ENCODE measurements at places on chromosomes 2 and 18. TPM values are rescaled to one million over a fixed set of nuclear protein-coding genes. Genes with fewer than 3 reads are reported as not detected.
A peak's percentile ranks its signal among the peaks of the same experiment; 100 is the strongest.

- no peak for DNase-seq
Measured at GRCh38 chr2:3751806-3752205, 48.4 kb downstream of the DCDC2C start.

DNA sequence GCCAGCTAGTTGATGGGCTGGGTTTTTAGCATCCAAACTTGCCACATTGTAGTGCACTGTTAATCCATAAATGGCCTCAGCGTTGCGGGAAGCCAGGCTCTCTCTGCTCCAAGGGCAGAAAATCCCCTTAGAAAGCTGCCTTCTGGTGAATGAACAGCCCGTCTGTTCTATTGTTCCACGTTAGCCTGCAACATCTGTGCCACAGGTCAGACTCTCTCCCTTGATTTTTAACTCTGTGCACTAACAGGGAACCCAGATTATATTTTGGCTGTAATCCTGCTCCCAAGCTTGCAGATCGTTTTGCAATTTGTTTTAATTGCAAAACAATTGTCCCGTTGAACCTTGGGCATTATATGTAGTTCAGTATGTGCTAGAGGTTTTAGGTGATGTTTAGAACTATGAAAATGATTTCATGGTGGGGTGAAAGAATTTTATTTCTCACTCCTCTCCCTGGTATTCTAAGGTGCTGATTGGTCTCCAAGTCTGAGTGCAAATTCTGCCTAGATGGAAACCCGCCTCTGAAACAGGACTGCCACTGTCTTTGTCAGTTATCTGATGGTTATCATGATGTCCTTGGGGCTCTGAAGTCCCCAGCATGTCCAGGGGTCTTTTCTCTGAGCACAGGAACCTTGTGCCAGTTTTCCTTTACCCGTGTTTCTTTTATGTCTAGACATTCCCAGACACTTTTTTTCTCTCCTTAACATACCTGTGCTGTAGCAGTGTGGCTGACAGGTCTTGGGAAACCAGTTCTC is 106.6 kb downstream of the MAP4K4 start:
- no peak for DNase-seq

DNA sequence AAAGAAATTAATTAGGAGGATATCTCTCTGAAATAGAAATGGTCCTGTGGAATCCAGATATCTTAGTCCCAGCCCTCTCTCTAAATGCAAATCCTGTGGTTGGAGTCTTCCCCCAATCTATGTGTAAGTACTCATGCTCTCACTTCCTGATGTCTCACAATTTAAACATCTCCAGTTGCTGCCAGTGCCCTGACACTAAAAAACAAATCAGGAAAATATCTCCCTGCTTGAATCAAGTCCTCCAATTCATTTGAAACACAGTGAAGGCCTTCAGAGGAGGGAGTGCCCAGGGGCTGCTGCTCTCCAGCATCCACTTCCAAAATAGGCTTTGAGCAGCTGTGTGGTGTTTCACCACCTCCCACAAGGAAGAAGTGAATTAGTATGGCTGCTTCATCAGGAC is 413.8 kb downstream of the RAD51AP2 start:
- no peak for DNase-seq

GRCh38 chr2:237732790-237733381 is 65.7 kb upstream of the RBM44 start:
- peak; percentile 73 for DNase-seq

The DAPL1 gene
- total RNA-seq, result not detected
